ENCODE measurements at places on chromosomes 7 and 10.

DNA sequence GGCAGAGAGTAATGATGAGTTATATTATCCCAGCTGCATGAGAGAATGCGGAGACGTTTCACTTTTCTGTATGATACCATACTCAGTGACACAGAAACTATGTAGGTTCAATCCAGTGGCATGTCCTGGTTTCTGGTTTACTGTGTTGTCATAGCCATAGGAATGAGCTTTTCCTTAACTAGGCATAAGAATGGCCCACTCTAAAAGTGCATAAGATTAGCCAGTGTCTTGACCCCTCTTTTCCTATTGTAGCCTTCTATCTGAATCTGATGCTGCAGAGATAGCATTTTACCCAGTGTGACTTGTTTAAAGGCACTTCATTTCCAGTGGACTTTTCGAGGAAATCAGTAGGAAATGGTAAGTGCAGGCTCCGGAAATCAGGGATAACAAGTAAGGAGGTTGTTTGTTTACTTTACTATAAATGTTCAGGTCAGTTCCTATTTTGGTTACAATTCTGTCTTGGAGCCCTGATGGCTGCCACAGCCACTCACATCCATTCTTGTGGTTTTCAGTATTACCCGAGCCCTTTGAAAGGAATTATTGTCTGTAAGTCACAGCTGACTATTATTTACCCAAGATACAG, 70.5 kb downstream of the SEMA3A start:
- no peak for DNase-seq

DNA sequence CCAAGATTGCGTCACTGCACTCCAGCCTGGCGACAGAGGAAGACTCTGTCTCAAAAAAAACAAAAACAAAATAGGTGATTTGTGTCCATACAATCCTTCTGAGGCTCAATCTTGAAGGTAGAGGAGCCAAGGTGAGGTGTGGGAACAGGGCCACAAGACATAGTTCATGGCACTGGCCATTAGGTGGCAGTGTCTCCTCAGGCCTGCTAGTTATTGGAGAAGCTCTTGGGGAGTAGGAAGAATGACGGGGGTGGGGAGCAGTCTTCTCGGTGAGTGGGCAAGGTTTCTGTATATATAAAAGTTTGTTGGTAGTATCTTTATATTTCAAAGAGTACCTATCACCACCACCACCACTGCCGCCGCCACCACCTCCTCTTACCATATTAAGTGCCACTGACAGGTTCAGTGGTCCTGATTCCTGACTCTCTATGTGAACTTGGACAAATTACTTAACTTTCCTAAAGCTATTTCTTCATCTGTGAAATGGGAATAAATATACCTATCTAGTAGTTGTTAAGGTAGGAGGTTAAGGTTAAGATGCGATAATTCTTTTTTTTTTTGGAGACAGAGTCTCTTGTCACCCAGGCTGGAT, 24.0 kb downstream of the CCSER2 start:
- no peak for DNase-seq

DNA sequence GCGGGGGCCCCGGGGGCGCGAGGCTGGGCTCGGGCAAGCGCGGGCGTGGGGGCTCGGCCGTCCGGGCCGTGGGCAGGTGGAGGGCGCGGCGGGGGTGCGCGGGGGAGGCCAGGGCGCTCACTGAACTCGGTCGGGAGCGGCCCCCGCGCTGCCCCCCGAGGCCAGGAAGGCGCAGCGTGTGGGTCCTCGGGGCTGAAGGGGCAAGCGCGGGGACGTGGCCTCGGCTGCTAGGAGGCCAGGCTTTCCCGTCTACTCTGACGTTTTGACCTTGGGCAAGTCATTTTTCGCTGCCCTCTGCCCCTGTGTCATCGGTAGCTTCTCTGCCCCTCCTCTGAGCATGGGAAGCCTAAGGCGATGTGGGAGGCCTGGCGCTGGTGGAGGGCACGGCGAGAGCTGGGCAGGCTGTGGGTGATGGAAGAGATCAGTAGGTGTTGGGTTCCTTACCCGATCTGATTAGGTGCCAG, 441 bp downstream of the FBH1 start:
- DNase-seq = no peak

DNA sequence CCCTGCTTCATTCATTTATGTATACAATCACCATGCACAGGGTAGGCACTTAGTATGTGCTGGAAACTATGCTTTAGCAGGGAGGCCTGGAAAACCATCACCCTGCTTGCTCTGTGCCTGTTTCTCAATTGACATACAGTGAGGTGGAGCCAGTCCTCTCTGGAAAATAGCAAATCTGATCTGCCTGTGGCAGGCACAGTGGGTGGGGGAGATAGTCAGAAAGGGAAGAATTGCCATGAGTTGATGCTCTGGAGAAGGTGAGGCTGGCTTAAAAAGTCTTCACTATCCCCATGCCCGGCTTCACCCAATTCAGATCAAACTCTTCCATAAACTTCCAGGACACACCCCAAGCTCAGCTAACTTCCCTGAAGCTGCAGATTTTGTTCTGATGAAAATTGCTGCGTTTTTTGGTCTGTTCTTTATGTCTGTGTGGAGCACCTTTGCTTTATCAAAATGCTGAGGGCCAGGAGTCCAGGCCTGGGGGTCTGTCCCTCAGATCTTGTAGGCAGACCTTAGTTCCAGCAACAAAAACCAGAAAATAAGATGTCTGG, 84.8 kb downstream of the ANK3 start:
- no peak for DNase-seq

DNA sequence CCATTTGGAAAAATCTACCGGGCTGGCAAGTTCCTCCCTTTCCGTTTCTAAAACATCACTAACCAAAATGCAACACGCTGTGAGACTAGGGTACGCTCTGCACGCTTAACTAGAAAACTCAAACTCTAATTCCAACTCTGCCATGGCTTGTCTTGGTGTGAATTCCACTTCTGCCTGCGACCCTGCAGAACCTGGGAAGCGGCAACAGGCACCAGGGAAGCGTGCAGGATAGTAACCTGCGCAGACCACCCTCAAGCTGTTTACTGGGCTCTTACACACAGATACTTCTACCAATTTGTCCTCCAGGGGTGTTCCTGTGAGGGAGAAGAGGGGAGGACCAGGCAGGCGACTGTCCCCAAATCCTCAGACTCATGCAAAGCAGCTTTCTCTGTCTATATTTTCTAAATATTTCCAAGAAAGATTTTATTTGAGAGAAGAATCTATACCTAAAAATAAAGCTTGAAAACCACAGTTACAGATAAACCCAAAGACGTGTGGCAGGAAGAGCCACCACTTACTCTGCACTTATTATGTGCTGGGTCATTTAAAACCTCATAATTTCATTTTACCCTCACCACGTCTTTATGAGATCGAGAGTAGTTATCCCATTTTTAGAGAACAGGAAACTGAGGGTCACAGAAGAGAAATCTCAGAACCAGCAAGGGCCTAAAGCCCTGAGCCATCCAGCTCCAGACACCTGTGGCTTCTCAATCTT, 52.9 kb downstream of the CPXM2 start:
- DNase-seq = no peak

DNA sequence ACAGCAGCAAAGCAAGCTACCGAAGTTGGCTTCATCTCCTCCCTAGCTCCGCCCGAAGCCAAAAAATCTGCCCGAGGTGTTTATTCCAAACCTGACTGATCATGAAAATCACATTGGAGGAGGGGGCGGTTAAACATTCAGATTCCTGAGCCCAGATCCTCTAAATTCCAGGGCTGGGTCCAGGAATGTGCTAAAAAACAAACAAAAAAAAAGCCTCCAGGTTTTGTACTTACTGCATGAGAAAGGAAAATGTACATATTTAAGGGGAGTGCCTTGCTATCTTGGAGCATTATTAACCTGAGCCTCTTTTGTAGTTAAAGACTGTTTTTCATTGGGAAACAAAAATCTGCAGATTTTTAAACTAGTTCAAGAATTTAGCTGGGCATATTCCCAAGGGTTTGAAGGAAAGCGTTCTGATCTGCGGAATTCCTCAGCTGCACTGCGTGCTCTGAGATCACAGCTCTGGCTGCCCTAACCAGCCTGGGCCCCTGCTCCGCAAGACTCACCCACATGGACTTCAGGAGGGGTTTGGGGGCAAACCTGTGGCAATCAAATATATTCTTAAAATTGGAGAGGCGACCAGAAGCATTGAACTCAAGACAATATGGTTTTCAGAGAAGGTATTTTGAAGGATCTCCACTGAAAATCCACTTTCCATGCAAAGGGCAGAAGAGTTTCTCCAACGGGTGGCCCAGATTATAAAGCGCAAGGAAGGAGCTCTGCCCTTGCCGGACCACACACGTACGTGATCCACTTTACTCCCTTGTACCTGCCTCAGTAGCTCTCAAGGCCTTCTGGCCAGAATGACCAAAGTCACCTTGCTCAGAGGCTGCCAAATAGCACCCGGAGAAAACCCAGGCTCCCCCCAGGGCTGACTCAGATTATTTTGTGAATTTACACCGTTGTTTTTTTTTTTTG, 10.0 kb upstream of the TNS3 start:
- no peak for DNase-seq

DNA sequence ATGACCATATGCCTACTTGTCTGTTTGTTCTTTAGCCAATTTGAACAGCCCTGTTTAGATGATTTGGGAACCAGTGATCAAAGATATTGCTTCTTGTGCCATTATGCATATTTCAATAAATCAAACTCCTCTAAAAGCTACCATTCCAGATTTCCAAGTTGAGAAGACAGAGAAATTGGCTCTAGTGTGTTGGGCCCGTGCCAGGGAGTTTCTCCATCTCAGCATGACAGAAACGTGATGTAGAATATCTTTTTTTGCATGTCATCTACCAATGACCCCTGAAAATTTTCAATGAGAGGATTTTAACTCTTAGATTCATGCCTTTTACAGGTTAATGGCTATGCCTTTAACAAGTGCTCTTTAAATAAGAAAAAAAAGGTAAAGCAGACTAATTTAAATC, 50.7 kb upstream of the CABCOCO1 start:
- DNase-seq = no peak

GRCh38 chr10:7642491-7643011, 24.2 kb downstream of the ITIH5 start:
- DNase-seq = no peak

DNA sequence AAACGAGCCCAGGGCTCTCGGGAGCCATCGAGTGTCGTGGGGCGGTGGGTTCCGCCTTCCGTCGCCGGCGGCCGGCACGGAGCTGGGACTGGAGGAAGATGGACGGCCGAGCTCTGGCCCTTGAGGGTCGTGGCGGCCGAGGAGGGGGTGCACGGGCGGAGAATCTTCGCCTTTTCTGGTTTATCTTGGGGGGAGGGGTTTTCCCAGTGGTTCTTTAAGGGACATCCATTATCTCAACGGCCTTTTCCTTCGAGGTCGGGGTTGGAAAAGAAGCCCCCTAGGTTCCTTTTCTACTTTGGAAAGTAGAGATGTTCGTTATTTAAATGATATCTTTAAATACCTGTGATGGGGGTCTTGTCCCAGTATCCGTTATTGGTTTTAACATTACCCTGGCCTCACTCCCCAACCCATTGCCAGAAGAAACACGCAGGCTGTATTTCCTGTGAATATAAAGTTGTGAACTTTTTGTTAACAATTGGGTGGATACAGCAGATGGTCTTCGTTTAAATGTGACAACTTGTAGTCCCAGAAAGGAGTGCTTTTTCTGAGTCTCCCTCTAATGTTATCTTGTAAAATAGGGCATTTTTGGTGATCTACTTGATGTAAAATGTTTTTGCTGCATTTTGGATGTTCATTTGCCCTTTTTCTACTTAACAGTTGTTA, 765 bp downstream of the CCAR1 start:
- DNase-seq = no peak

All from esophagus squamous epithelium (tissue), 5 donors.